ENCODE measurements at places on chromosomes 5 and 9. TPM values are rescaled to one million over a fixed set of nuclear protein-coding genes. Genes with fewer than 3 reads are reported as not detected.

- peak overlapping the region; percentile 23 for H3K4me3 ChIP-seq
- DNase-seq = no peak
- peaks cover 69% of the 10 kb centered on the region for H3K4me1 ChIP-seq
- no peaks in the 10 kb centered on the region for H3K27me3 ChIP-seq
These were observed 161.9 kb upstream of the GAS1 start for GRCh38 chr9:87109231-87109631.

GRCh38 chr9:121564504-121565260, 65.0 kb upstream of the GGTA1 start:
- H3K4me3 ChIP-seq = no peak overlapping the region
- no peaks in the 10 kb centered on the region for H3K27me3 ChIP-seq
- DNase-seq = no peak
- no peak overlapping the region for H3K27ac ChIP-seq

TNFSF15 gene
- total RNA-seq = 0.73 TPM

DNA sequence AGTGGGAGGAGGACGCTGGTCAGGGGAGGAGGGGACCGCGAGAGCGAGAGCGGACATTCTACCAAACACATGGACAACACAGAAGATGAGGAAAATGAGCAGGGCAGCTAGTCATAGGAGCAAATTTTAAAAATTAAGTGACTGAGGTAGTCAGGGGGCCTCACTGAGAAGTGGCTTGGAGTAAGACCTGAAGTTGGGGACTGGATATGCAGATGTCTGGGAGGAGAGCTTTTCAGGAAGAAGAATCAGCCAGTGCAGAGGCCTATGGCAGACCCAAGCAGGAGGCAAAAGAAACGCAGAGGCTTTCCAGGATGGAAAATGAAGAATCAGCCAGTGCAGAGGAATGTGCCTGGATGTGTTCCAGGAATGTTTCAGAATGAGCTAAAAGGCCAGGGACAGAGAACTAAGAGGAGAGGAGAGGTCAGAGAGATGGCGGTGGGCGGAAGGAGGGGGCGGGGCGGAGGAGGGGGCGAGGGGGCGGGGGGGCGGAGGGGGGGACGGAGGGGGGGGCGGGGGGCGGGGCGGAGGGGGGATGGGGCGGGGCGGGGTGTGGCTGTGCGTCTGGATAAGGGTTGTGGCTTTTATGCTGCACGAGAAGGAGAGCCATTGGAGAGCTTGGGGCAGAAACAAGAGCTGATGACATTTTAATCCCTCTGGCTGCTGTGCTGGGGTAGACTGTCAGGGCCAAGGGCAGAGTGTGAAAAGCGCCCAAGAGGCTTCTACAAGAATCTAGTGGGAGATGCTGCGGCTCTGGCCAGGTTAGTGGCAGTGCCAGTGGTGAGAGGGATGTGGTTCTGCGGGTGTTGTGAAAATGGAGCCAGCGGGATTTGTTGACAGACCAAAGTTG, 129.6 kb downstream of the KCNIP1 start:
- H3K36me3 ChIP-seq = no peaks in the 10 kb centered on the region
- no peak for DNase-seq
- H3K27me3 ChIP-seq = no peaks in the 10 kb centered on the region
- H3K27ac ChIP-seq = peak overlapping the region; percentile 94
- H3K4me3 ChIP-seq = peak overlapping the region; percentile 73
- H3K4me1 ChIP-seq = peaks cover 33% of the 10 kb centered on the region

DNA sequence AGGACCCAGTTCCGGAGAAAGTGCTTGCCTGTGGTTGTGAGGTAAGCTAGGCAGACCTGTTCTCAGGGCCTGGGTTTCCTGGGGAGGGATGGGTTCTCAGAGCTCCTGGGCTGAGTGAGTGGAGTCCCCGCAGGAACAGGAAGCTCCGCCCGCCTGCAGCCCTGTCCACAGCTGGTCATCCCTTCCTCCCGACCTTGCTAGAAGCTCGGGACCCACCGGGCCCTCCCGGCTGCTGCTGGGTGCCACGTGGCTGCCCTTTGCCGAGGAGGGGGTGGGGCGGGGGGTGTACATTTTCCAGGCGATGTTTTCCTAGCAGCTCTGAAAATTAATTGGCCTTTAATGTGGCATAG, 198.1 kb downstream of the C9orf50 start:
- H3K4me3 ChIP-seq = no peak overlapping the region
- peaks cover 10% of the 10 kb centered on the region for H3K4me1 ChIP-seq
- H3K36me3 ChIP-seq = no peaks in the 10 kb centered on the region
- no peak for DNase-seq
- no peak overlapping the region for H3K27ac ChIP-seq

SHB gene
- total RNA-seq = 16.7 TPM

DNA sequence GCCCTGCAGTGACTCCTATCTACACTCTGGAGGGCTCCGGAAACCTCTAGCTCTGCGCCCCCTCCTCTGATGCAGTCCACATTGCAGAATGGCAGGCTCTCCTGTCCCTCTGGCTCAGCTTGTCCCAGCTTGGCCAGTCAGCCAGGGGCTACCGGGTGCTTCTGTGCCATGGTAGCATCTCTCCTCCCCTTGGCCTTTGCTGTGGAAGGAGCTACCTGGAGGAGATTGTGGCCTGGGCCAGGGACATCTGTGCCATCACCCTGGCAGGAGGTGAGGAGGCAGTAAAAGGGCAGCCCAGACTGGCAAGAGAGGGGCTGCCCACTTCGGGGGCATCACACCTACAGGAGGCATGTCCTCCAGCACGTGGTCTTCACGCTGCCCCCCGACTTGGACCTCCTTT, 38.1 kb upstream of the FCN1 start:
- H3K27me3 ChIP-seq = peaks cover 3% of the 10 kb centered on the region
- DNase-seq = no peak
- H3K36me3 ChIP-seq = no peaks in the 10 kb centered on the region
- no peaks in the 10 kb centered on the region for H3K4me1 ChIP-seq

- H3K4me1 ChIP-seq = peaks cover 35% of the 10 kb centered on the region
- no peak for DNase-seq
- no peak overlapping the region for H3K27ac ChIP-seq
- no peak overlapping the region for H3K4me3 ChIP-seq
These were observed 168.7 kb upstream of the MSX2 start for GRCh38 chr5:174555726-174556125.

TAS2R1 gene
- not detected for total RNA-seq

GRCh38 chr9:13707612-13708576, 428.4 kb upstream of the MPDZ start:
- H3K4me3 ChIP-seq = no peak overlapping the region
- no peaks in the 10 kb centered on the region for H3K27me3 ChIP-seq
- H3K27ac ChIP-seq = peak overlapping the region; percentile 74
- DNase-seq = no peak
- H3K4me1 ChIP-seq = peaks cover 36% of the 10 kb centered on the region
- peaks cover 4% of the 10 kb centered on the region for H3K36me3 ChIP-seq

DNA sequence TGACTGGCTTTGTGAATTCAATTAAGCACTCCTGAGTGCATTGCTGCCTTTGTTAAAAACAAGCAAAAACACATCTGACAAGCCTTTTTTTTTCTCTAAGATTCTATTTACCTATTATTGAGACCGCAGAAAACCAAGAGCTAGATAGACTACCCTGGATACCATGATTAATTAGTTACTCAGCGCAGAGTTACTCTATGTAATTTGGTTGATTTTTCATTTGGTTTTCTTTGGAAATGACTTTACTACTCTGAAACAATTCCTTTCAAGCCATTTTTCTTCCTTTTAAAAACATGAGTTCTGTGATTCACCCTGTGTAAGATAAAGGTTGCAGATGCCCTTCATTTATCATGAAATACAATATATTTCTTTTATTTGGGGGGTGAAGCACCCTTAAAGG, 421.6 kb upstream of the PIK3R1 start:
- DNase-seq = no peak
- H3K4me3 ChIP-seq = no peak overlapping the region
- peaks cover 17% of the 10 kb centered on the region for H3K4me1 ChIP-seq
- H3K36me3 ChIP-seq = no peaks in the 10 kb centered on the region
- H3K27me3 ChIP-seq = peaks cover 3% of the 10 kb centered on the region
- no peak overlapping the region for H3K27ac ChIP-seq

DNA sequence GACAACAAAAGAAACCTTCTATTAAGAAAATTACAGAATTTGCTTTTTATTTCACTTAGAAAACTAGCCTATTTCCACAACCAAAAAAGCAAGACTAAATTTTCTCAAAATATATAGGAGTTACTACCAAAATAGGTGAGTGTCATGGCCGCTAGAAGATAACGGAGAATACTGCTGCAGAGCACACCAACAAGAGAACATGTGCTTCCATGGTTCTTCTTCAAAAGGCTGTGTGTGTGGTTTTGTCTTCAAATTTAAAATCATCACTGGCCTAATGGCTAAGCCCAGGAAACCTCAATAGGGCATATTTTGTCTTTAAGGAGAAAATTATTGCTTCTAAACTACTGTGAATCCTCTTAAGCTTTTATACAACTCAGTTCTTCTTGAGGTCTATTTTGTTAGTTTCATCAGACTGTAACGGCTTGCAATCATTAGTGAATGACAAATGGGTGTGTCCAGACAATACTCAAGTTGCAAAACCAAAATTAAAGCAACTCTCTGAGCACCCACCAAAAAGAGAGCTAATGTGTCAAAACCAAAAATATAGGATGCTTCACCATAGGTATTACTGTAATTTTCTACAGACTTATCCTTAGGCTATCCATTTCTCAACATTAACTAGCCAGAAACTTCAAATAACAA, 3.3 kb downstream of the SETX start:
- peaks cover 36% of the 10 kb centered on the region for H3K36me3 ChIP-seq
- no peak for DNase-seq
- H3K27me3 ChIP-seq = no peaks in the 10 kb centered on the region
- peak overlapping the region; percentile 41 for H3K27ac ChIP-seq

- H3K36me3 ChIP-seq = no peaks in the 10 kb centered on the region
- DNase-seq = no peak
- no peaks in the 10 kb centered on the region for H3K27me3 ChIP-seq
- H3K27ac ChIP-seq = no peak overlapping the region
These were observed 29.3 kb upstream of the LVRN start for GRCh38 chr5:115932991-115933390.

DNA sequence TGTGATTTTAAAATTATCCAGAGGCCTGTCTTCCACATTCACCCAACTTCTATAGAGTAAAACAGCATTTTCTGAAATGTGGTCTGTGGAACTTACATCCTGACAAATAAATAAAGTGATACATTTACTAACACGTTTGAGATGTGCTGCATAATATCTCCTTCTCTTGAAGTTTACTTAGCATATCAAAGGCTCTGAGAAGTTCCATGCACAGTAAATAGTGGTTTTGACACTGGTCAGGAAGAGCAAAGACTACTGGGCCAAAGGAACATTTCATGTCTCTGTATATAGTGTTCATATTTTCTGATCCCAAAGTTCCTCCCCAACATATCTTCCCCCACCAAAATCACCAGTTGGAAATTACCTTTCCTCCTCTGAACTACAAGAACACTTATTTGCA, 30.5 kb upstream of the TARS1 start:
- no peak for DNase-seq
- peaks cover 5% of the 10 kb centered on the region for H3K4me1 ChIP-seq
- no peaks in the 10 kb centered on the region for H3K27me3 ChIP-seq

ROPN1L gene
- not detected for total RNA-seq

GRCh38 chr5:1500411-1501091, 23.2 kb downstream of the LPCAT1 start:
- no peak for DNase-seq
- H3K27me3 ChIP-seq = no peaks in the 10 kb centered on the region
- H3K4me1 ChIP-seq = peaks cover 11% of the 10 kb centered on the region
- H3K27ac ChIP-seq = no peak overlapping the region
- peaks cover 6% of the 10 kb centered on the region for H3K36me3 ChIP-seq

DNA sequence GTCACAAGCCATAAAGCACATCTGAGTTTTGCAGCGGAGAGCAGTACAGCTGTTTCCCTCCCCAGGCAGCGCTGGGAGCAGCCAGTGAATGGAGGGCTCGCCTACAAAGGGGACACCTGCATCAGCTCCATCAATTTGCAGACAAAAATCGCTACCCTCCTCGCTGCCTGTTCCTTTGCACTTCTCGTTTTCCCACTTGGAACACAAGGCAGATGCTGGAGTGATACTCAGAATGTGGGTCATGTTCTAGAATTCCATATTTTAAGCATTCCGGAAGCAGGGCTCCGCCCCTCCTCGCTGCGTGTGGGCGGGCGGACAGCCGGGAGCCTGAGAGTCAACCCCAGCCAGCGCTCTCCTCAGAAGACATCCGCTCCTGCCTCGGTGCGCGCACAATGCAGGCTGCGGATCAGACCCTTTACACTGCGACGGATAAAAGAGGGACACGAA, 92.1 kb downstream of the LMNB1 start:
- no peak overlapping the region for H3K27ac ChIP-seq
- H3K36me3 ChIP-seq = peaks cover 13% of the 10 kb centered on the region
- peak overlapping the region; percentile 56 for H3K4me3 ChIP-seq
- peaks cover 11% of the 10 kb centered on the region for H3K4me1 ChIP-seq
- no peak for DNase-seq

GRCh38 chr9:106104887-106105286, 410.5 kb downstream of the TMEM38B start:
- H3K4me3 ChIP-seq = no peak overlapping the region
- DNase-seq = no peak
- H3K27ac ChIP-seq = no peak overlapping the region
- no peaks in the 10 kb centered on the region for H3K4me1 ChIP-seq

GRHPR gene
- 111 TPM for total RNA-seq
